GDM1 (cell line): ENCODE measurements at places on chromosomes 2 and 18.
A peak's percentile ranks its signal among the peaks of the same experiment; 100 is the strongest.

DNA sequence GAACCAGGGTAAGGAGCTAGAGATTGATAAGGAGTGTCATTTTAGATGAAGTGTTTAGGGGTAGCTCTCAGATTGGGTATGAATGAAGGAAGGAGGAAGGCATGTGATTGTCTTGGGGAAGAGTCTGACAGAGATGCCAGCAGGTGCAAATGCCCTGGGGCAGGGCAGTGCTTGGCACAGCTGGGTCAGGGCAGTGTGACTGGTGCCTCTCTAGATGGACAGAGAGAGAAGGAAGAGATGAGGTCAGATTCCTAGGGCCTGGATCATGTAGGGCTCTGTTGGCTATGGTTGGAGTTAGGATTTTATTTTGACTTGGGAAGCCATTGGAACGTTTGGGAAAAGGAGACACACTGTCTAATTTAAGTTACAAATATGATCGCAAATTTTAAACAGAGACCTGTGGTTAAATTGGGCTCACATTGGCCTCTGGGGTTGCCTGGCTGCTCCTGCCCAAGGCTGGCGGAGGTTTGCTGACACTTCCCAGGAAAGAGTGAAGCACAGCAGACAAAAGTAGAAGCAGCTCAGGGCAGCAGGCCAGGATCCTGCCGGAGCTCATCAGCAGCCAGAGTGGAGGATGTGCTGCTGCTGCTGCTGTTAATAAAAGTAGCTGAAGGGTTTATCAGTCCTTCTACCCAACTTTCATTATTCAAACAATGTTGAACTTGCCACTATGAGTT is 32.7 kb upstream of the FHL2 start:
- DNase-seq, result no peak

- DNase-seq, result no peak
These were observed 102.2 kb downstream of the ALPK2 start for GRCh38 chr18:58526425-58527284.

GRCh38 chr18:36850527-36851201 is 21.7 kb downstream of the KIAA1328 start:
- no peak for DNase-seq

DNA sequence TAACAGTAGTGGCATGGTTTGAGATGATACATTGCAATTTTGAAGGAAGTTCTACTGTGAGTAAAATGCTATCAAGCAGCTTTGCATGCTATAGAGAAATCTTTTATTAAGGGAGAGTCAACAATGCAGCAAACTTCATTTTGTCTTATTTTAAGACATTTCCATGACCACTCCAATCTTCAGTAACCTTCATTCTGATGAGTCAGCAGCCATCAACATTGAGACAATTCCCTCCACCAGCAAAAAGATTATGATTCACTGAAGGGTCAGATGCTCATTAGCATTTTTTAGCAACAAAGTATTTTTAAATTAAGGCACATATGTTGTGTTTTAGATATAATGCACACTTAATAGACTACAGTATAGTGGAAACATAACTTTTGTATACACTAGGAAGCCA is 235.7 kb downstream of the DSC3 start:
- DNase-seq, result no peak

- no peak for DNase-seq
These were observed 441.5 kb upstream of the POU3F3 start for GRCh38 chr2:104412384-104412783.

DNA sequence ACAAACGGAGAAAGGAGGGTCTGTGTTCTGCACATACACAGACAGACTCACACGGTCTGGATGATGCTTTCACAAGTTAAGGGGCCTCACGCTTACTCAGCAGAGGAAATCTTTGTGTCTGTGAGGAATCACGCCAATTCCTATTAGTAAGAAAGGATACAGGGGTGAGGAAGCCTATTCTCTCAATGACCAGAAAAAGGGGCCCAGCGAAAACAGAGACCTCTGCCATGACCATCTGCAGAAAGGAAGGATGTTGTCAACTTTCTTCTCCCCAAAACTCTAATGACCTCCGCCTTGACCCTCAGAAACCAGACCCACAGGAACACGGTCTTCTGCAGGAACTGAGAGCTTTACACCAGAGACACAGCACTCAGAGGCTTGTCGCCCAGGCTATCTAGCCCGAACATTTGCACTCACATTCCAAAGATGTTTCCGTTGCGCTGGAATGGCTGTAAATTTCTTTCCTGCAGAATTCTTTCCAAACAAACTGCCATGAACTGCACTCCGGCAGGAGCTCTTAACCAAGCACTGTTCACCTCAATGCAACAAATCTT is 186.3 kb downstream of the TCF4 start:
- DNase-seq, result no peak

DNA sequence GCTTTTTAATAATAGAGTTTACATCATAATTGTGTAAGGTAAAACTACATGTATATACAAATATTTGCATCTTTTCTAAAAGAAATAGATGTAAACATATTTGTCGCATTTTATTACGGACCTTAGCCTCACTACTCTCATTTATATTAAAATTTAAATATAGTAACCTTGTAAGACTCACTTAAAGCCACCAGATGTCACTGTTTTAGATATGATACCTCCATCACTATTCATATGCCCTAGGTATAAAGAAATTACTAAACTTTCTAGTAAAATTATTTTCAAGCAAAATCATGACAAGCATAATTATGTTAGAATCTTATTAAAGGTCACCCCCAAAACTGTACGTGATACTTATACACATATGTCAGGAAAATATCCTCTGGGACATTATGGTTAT is 674.3 kb upstream of the REG3G start:
- DNase-seq, result no peak

GRCh38 chr18:45849529-45849928 is 24.1 kb downstream of the SIGLEC15 start:
- DNase-seq, result no peak

GRCh38 chr2:104975371-104975770 is 62.5 kb upstream of the MRPS9 start:
- DNase-seq, result peak; percentile 0

DNA sequence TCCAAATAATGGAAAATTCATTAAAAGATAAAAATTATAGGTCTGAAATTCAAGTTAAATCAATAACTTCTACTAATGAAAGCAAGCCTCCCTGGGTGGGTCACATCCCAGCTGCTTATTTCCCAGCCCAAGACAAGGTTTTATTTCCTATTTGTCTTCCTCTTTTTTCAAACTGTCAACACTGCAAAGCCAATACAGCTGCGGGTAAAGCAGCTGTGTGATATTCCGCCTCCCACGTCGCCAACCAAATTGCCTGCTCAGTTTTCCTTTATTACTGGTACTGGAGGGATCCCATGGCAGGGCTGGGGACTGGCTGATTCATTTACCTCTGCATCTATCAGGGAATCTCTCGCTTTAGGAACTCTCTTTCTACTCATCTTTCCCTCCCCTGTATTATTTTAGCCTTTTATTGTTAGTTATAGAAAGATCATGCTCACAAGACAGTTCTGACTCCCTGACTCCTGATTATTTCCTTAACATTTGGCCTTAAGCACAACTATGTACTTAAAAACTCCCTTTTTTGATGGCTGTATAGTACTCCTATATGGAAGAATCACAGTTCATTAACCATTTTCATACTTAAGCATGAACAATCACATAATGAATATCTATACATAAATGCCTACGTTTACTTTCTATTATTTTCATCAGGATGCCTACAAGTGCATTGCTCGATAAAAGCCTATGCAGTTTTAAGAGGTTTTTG is 253.1 kb downstream of the CDCA7 start:
- no peak for DNase-seq

DNA sequence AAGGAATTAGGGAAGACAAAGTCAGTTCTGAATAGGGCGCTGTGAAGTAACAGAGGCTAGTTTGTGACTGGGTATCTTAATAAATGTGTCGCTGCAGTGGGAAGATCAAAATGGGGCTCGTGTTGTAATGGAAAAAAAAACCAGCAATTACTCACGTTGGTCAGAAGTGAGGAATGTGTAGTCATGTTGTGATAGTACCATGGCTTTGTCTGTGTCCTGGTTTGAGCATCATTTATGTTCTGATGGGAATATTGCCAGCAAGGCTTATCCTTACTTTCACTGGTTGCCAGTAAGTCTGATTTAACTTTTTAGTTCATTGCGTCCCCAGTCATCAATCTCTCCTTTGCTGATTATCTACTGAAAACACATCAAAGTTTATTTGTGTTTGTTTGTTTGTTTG is 467.6 kb downstream of the NYAP2 start:
- no peak for DNase-seq

DNA sequence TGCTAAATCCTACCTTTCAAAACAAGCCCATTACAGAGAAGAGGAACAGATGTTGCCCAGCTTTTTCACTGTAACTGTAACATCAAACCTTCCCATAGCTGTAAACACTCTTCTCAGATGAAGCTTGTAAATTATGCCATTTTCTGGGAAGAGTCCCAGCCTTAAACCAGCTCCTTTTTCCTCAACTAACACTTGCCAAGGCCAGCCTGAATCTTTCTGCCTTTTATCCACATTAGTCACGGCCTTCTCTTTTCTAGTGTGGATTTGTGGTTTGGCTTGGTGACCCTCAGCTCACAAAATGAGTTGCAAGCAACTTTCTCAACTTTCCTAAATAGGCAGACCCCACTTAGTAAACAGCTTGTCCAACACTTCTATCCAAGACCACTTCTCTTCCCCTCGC is 90.2 kb downstream of the CABLES1 start:
- DNase-seq, result no peak

DNA sequence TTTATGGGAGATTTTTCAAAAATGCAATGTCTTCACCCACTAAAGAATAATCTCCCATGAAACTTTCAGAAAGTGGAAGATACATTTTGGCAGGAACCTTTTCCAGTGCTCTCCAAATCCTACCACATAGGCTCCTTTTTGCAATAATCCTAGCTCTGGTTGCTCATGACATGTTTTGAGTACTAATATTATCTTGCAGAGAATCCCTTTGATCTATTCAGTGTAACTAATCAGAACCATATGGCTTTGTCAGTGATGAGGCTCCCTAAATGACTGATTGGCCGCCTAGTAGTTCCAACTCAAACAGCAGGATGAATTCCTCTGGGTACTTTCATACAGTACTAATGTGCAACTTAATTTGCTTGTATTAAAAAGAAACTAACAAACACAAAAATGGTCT is 544.0 kb upstream of the FAM98A start:
- DNase-seq, result no peak

DNA sequence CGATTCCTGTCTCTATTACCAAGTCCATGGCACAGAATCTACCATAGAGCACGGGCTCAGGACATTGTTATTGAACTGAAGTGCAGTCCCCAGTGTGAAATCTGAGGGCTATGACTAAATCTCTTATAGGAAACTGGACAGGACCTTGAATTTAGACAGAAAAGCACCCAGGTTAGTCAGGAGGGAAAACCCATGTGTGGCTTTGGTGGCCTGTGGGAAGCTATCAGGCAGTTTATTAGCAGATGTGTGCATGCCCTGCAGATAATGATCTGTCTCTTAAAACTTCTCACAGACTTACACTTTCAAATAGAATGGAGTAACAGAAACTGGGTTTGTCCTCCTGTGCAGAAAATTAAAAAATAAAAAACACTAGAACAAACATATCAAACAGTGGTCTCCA is 610.0 kb upstream of the RAB6C start:
- DNase-seq, result no peak

DNA sequence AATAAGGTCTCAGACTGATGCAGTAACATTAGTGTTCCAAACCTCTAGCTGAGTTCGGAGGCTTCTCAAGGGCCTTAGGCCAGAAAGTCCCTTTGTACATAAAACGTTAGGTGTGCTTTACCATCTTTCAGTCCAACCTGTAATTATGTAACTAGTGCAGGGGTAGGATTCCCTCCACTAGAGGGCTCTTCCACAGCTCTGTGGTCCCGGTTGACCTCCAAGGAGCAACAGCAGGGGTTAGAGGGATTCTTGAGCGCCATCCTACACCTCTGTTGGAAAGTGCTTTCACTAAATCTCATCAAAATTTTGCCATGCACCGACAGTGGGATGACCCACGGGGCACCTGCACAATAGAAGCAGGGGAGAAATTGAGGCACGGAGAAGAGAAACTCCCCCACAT is 155.8 kb upstream of the LRP1B start:
- no peak for DNase-seq

- DNase-seq, result no peak
These were observed 716 bp upstream of the SLC39A10 start for GRCh38 chr2:195656161-195656858.

DNA sequence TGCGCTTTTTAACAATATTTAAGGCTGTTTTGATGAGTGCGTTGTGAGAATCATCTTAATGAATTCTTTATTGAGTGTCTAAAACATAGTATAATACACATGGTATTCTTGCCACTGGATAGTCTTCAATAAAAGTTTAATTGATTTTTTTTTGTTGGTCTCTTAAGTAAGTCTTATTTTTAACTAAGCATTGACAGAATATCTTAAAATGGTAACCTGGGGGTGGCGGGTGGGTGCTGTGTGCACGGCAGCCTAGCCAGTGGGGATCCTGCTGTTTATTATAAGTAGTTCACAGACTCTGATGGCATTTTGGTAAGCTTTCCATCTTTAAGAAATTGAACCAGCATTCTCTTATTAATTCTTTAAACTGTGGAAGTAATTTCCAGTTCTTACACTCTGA is 6.0 kb downstream of the SOX11 start:
- DNase-seq, result no peak

GRCh38 chr2:69563021-69563420 is 80.5 kb downstream of the AAK1 start:
- no peak for DNase-seq

DNA sequence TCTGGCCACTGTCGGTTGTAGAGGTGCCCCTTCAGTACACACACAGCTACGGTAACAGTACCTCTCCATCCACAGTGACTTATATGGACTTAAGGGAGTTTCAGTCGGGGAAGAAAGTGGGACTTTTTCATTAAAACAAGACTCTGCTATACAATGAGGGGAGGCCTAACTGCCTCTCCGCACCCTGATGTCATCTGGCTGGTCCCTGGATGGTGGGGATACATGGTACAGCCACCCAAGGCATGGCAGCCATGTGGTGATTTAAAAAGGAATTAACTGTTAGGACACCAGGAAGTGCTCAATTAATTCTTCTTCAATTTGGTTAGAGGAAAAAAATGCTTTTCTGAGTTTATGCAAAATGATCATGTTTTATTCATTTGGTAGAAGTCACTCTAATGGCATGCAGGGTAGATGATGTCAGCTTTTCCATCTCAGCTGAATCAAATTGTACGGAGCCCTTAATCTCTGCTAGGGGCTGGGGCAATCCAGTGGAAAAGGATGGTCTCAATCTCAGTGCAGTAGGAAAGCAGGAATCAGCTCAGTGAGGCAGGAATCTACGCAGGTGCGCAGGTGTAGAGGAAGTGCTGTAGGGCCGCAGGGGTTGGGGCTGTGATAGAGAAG is 243.9 kb downstream of the PRKCE start:
- no peak for DNase-seq

DNA sequence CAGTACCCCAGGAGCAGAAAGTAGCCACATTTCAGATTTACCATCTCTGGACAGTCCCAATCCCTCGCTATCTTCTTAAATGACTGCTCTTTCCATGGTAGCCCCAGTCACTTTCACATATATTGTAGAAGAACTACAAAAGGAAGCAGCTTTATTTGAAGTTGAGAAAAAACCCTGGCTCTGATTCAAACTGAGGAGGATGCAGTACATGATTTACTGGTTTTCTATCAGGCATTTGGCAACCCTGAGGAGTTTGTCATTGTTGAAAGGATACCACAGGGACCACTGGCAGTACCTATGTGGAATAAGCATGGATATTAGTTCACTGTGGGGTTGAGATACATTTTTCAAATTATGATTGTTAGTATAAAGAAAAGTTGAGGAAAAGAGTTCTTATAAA is 640.9 kb upstream of the SETBP1 start:
- no peak for DNase-seq

GRCh38 chr2:218995972-218996711 is 2.9 kb upstream of the CRYBA2 start:
- DNase-seq, result peak; percentile 13

GRCh38 chr2:27185331-27186026 is 26.4 kb upstream of the ATRAID start:
- DNase-seq, result no peak
